ENCODE measurements at places on chromosomes 4 and X.

DNA sequence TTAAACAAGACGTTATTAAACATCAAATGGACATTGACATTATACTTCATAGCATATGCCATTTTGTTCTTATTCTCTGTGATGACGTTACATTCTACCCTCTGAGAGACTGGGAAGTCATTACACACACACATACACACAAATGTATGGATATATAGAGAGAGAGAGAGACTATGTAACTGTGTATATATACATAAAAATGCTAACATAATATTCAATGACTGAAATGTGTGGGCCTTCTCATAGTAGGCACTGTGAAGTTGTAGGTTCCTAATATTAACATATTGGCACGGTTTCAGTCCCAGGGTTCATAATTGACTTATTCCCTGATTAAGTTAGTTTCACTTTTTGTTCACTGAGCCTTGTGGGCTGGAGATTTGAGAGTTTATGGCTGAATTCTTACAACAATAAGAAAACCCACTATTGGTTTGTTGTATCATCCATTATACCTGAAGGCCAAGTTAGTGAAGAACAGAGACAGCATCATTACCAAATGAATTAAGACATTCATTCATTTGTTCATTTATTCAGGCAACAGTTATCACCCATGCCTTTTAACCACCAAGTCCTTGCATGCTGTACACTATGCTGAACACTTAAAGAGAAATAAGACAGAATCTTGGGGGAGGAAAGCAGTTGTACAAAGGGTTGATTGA, 68.5 kb downstream of the GAB1 start:
- H3K27ac ChIP-seq: peak overlapping the region; percentile 63
- no peak for DNase-seq
- no peaks in the 10 kb centered on the region for H3K27me3 ChIP-seq
- no peaks in the 10 kb centered on the region for H3K36me3 ChIP-seq
- peaks cover 51% of the 10 kb centered on the region for H3K4me1 ChIP-seq
- no peak overlapping the region for H3K4me3 ChIP-seq

- peak overlapping the region; percentile 65 for H3K27ac ChIP-seq
- DNase-seq: no peak
- H3K4me1 ChIP-seq: peaks cover 88% of the 10 kb centered on the region
- H3K36me3 ChIP-seq: peaks cover 75% of the 10 kb centered on the region
- H3K27me3 ChIP-seq: no peaks in the 10 kb centered on the region
- no peak overlapping the region for H3K4me3 ChIP-seq
These were observed 199.0 kb downstream of the BANK1 start for GRCh38 chr4:101989551-101989950.

DNA sequence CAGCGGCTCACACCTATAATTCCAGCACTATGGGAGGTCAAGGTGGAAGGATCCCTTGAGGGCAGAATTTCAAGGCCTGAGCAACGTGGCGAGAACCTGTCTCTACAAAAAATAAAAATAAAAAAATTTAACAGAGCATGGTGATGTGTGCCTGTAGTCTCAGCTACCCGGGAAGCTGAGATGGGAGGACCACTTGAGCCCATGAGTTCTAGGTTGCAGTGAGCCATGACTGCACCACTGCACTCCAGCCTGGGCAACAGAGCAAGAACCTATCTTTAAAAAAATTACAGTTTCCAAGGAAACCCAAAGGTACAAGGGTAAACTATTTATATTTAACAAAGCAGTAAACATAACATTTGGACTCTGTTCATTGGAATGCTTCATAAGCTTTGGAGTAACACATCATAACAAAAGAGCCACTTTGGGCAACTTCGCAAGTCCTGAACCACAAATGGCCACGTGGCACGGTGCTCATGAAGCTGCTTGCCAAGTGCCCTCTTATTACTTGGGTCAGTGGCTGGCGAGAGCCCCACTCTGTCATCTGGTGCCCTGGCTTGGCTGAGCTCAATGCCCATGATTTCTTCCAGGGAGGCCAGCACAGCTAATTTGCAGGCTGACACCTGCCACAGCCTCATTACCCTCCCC, 165.6 kb downstream of the SH3KBP1 start:
- no peak overlapping the region for H3K4me3 ChIP-seq
- no peaks in the 10 kb centered on the region for H3K27me3 ChIP-seq
- no peak overlapping the region for H3K27ac ChIP-seq
- DNase-seq: no peak
- H3K4me1 ChIP-seq: peaks cover 16% of the 10 kb centered on the region

DNA sequence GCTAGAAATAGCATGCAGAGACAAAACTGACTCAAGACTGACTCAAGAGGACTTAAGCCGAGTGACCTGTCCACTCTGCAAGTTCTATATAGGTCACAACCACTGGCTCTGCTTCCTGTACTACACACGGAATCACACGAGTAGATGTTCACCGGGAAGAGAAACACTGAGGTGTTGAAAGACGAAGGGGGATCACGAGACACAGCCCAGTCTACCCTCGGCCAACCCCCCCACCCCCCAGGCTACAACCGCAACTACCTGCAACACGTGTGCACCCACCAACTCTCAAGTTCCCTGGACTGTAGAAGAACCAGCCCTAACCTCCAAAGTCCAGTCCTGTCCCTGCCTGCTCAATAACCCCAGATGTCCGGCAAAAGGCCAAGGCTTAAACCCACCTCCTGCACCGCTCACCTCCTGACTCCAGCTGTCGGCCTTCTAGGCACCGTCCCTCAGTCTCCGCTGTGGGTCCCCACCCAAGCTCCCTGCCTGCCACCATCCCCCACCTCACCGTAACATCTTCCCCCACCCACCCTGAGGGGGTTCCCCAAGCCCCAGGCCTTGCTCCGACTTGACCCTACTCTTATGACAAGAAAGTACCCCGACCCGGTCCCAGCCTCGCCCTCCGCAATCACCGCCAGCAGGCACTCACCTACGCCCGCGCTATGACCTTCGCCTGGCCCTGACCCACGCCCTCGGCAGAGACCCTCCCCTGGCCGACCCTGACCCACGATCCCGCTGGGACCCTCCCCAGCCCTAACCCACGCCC, 739 bp downstream of the GAK start:
- H3K4me1 ChIP-seq: peaks cover 73% of the 10 kb centered on the region
- peak overlapping the region; percentile 93 for H3K4me3 ChIP-seq
- H3K27me3 ChIP-seq: no peaks in the 10 kb centered on the region
- H3K27ac ChIP-seq: peak overlapping the region; percentile 92
- DNase-seq: no peak

DNA sequence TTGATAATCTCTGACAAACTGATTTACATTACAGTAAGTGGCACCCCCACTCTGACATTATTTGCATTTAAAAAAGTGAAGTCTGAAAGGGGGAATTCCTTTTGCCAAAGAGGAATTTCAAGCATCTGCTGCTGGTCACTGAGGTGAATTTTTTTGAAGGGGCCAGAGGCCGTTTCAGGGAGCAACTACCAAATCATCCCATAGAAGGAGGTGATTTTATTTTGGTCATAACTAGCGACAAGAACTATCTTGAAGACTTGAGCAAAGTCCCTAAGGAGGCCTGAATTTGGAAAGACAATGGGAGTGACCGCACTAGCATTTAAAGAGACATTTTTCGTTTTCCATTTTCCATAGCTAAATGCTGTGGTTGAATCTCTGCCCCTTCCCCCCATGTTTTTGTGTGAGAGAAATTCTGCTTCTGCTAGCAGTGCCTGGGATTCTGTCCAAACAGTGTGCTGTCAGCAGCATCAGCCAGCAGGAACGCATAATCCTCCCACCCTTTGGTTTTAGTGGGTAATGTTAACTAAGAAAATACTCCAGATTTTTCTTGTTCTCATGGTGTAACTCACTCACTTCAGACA, 110.1 kb upstream of the MED14 start:
- no peaks in the 10 kb centered on the region for H3K36me3 ChIP-seq
- DNase-seq: no peak
- H3K27me3 ChIP-seq: no peaks in the 10 kb centered on the region
- H3K4me3 ChIP-seq: no peak overlapping the region
- H3K27ac ChIP-seq: no peak overlapping the region
- H3K4me1 ChIP-seq: no peaks in the 10 kb centered on the region

GRCh38 chrX:2549876-2550275, 49.1 kb upstream of the DHRSX start:
- no peaks in the 10 kb centered on the region for H3K36me3 ChIP-seq
- H3K4me1 ChIP-seq: peaks cover 4% of the 10 kb centered on the region
- DNase-seq: no peak
- H3K4me3 ChIP-seq: no peak overlapping the region

- DNase-seq: no peak
- H3K27me3 ChIP-seq: no peaks in the 10 kb centered on the region
- H3K27ac ChIP-seq: no peak overlapping the region
- H3K4me1 ChIP-seq: no peaks in the 10 kb centered on the region
- H3K36me3 ChIP-seq: no peaks in the 10 kb centered on the region
These were observed 608.8 kb downstream of the PCDH7 start for GRCh38 chr4:31328932-31329331.

DNA sequence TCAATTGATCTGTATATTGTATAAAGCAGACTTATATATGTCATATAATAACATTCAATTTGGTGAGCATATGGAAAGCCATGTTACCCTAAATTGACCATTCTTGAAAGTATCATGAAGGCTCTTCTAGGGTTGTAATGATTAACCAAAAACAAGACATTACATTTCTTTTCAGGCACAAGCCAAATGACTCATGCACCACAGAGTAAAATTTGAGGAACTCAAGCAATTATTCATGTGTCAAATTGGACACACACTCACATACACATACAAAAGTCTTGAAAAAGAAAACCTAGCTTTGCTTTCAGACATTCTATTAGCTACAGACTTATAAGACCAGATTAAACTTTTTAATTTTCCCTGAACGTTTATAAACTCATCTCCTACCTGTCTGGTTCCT, 146.5 kb upstream of the PCDH18 start:
- H3K27ac ChIP-seq: no peak overlapping the region
- no peaks in the 10 kb centered on the region for H3K27me3 ChIP-seq
- H3K4me1 ChIP-seq: no peaks in the 10 kb centered on the region
- no peak overlapping the region for H3K4me3 ChIP-seq
- no peaks in the 10 kb centered on the region for H3K36me3 ChIP-seq

GRCh38 chrX:120111611-120112010, 4.1 kb downstream of the RHOXF1 start:
- H3K27me3 ChIP-seq: peaks cover 2% of the 10 kb centered on the region
- DNase-seq: no peak
- no peak overlapping the region for H3K4me3 ChIP-seq
- H3K36me3 ChIP-seq: no peaks in the 10 kb centered on the region
- no peaks in the 10 kb centered on the region for H3K4me1 ChIP-seq

GRCh38 chr4:57158762-57159161, 48.6 kb upstream of the IGFBP7 start:
- H3K4me3 ChIP-seq: no peak overlapping the region
- no peak overlapping the region for H3K27ac ChIP-seq
- no peak for DNase-seq
- H3K27me3 ChIP-seq: peaks cover 7% of the 10 kb centered on the region
- peaks cover 6% of the 10 kb centered on the region for H3K4me1 ChIP-seq

GRCh38 chrX:83469551-83469950, 38.5 kb upstream of the POU3F4 start:
- no peak overlapping the region for H3K27ac ChIP-seq
- H3K36me3 ChIP-seq: no peaks in the 10 kb centered on the region
- no peak for DNase-seq
- H3K4me3 ChIP-seq: no peak overlapping the region
- H3K4me1 ChIP-seq: no peaks in the 10 kb centered on the region

DNA sequence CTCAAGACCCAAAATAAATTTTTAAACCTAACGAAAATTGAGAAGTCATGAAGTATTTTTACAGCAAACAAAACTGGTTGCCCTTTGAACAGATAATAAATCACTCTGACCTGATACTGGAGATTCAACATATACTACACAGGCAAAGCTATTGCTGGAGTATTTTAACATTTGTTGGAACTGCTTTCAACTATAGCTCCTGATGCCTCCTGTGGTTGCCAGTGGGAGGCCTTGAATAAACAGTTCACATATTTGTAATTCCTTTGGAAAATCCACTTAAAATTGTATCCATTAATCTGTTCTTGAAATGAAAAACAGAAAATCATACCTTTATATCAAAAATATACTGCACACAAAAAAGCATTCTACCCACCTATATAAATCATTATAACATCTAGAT, 605.1 kb downstream of the KCTD8 start:
- no peak overlapping the region for H3K27ac ChIP-seq
- no peaks in the 10 kb centered on the region for H3K27me3 ChIP-seq
- H3K36me3 ChIP-seq: no peaks in the 10 kb centered on the region
- no peak overlapping the region for H3K4me3 ChIP-seq
- no peak for DNase-seq

- no peak overlapping the region for H3K4me3 ChIP-seq
- H3K4me1 ChIP-seq: no peaks in the 10 kb centered on the region
- H3K36me3 ChIP-seq: no peaks in the 10 kb centered on the region
- no peaks in the 10 kb centered on the region for H3K27me3 ChIP-seq
- no peak overlapping the region for H3K27ac ChIP-seq
- DNase-seq: no peak
These were observed 340.3 kb upstream of the GRID2 start for GRCh38 chr4:91963486-91963885.

GRCh38 chrX:101803451-101803850, 128.4 kb downstream of the ZMAT1 start:
- H3K4me3 ChIP-seq: no peak overlapping the region
- H3K36me3 ChIP-seq: no peaks in the 10 kb centered on the region
- no peak overlapping the region for H3K27ac ChIP-seq
- peaks cover 1% of the 10 kb centered on the region for H3K27me3 ChIP-seq

DNA sequence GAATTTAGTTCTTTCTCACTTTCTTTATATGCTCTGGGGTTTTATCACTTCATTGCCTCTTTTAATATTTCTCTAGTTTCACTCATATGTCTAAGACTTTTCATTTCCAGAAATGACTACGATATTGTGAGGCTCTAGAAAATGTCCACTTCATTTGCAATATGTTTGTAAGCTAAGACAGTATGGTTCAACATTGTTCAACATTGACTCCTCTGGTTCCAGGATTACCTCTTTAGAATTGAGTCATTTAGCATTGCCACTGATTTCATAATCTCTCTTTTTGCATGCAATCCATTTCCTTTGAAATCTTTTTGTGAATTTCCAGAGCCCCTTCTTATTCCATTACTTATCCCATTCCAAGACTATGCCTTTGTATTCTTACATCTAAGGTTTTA, 32.3 kb downstream of the BBS12 start:
- H3K4me3 ChIP-seq: no peak overlapping the region
- no peak for DNase-seq
- no peaks in the 10 kb centered on the region for H3K27me3 ChIP-seq
- H3K36me3 ChIP-seq: no peaks in the 10 kb centered on the region

GRCh38 chrX:129981752-129982299, 609 bp upstream of the BCORL1 start:
- no peak overlapping the region for H3K4me3 ChIP-seq
- no peak for DNase-seq
- H3K27ac ChIP-seq: no peak overlapping the region
- no peaks in the 10 kb centered on the region for H3K36me3 ChIP-seq

DNA sequence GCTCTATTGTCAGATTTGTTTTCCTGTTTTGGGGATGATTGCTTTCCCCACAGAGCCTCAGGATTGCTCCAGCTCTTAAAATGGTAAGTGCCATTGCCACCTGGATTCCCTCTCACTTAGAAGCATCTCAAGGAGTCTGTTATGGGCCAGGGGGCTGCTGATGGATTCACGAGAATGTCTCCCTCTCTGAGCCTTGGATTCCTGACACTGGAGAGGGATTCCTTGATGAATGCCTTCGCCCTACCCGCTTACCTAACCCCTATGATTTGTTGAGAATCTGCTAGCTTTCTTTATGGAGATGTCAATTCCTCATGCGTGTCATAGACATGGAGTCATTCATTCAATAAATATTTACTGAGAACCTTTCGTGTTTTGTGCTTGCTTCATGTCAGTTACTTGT, 36.9 kb upstream of the TENM3 start:
- H3K27ac ChIP-seq: no peak overlapping the region
- H3K4me1 ChIP-seq: no peaks in the 10 kb centered on the region
- H3K4me3 ChIP-seq: no peak overlapping the region

Measured in activated B cell treated with CpG ODN at 0.5 μM for 24 hours (primary cell).